Activated naive CD8-positive, alpha-beta T cell treated with anti-CD3 and anti-CD28 coated beads, Interleukin-2, amount 10 ng/mL, durations not matched to agents 7 days and 5 days (primary cell): ENCODE measurements at places on chromosomes 3 and 15. TPM values are rescaled to one million over a fixed set of nuclear protein-coding genes. Genes with fewer than 3 reads are reported as not detected.

DNA sequence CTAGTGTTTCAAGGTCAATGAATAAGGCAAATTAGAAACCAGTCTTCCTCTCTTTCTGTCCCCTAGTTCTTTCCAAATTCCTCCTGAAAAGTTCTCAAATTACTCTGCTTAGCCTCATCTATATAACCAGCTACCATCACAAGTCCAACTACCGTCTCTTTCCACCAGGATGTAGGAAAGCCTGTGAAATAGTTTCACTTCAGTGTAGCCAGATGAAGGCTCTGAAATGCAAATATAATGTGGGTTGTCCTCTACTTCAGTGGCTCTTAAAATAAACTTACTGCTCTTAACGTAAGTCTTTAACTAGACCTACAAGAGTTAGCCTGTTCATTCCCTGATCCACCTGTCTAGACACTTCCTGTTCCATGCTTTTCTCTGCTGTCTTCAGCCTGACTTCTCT, 827.7 kb downstream of the ROBO1 start:
- H3K27ac ChIP-seq: no peak overlapping the region
- no peaks in the 10 kb centered on the region for H3K4me1 ChIP-seq
- no peaks in the 10 kb centered on the region for H3K27me3 ChIP-seq
- no peaks in the 10 kb centered on the region for H3K36me3 ChIP-seq
- no peak overlapping the region for H3K4me3 ChIP-seq
- no peak for DNase-seq

DNA sequence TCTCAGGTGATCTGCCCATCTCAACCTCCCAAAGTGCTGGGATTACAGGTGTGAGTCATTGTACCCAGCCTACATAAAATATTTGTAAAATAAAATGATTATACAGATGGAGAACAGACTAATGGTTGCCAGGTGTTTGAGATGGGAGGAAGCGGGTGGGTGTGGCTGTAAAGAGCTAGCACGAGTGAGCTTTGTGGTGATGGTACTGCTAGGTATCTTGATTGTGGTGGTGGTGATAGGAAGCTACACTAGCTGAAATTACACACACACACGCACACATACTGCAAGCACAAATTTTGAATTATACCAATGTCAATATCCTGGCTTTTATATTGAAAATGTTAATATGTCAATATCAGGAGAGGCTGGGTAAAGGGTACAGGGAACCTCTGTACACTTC, 5.4 kb downstream of the PGPEP1L start:
- H3K36me3 ChIP-seq: no peaks in the 10 kb centered on the region
- no peak overlapping the region for H3K4me3 ChIP-seq
- DNase-seq: no peak
- no peak overlapping the region for H3K27ac ChIP-seq
- no peaks in the 10 kb centered on the region for H3K27me3 ChIP-seq

DNA sequence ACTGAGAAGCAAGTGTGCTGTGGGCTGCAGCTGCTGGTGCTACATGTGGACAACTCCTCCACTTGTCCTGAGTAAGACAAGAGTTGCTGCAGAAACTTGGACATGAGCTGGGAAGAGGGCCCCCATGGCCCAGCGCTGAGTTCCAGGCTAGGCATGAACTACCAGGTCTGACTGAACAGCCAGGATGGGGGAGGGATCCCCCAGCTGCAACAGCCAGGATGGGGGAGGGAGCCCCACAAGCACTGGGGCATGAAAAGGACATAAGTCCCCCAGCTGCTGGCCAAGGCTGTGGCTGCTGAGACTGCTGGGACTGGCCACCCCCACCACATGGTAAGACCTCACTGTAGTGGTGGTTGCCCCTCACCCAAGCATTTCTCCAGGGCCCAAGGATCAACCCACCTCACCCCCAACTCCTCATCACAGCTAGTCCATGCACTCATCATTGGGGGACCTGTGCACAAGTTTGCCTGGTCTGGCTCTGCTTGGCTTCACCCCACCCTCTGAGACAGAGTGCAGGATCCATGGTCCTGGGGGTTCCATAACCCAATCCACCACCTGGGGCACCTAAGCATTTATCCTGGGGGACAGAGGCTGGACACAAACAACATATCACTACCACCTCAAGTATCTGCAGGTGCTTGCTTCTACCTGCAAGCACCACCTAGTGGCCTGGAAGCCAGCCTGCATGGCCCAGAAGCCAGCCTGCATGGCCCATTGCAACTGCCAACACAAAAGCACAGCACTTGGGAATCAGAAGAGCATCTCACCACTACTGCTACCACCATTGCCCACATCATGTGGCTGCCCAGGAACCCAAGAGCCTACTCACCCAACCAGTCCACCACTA, 84.5 kb upstream of the STT3B start:
- H3K27ac ChIP-seq: peak overlapping the region; percentile 48
- H3K4me1 ChIP-seq: peaks cover 11% of the 10 kb centered on the region
- H3K36me3 ChIP-seq: peaks cover 14% of the 10 kb centered on the region
- H3K4me3 ChIP-seq: peak overlapping the region; percentile 0
- DNase-seq: peak; percentile 46
- H3K27me3 ChIP-seq: no peaks in the 10 kb centered on the region

DNA sequence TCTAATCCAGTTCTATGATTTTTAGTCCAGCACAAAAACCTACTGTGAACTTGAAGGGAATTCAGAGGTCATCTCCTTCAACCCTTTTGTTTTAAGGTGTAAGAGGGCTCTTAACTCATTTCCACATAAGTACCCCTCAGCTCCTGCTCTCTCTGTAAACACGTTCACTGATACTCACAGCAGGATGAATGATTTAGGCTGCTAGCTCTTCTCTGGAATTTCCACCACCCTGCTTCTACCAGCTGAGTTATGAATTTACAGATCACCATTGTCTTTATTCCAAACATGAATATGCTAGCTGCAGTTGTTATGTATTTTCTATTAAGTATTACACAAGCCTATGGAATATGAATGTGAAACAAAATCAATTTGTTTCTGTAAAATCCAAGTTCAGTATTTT, 101.3 kb upstream of the NANOGP8 start:
- no peaks in the 10 kb centered on the region for H3K36me3 ChIP-seq
- no peak for DNase-seq
- H3K27ac ChIP-seq: no peak overlapping the region

DNA sequence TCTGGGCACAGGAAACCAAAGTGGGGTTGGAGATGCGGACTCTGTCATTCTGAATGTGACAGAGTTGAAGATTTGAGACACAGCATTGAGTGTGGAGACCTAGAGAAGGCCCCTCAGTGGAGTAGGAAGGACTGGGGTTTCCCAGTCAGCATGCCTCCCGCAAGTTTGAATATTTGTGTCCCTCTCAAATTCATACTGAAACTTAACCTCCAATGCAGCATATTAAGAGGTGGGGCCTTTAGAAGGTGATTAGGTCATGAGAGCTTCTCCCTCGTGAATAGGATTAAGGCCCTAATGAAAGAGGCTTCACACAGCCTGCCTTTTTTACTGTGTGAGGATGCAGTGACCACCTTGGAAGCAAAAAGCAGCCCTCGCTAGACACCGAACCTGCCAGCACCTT, 8.0 kb downstream of the HDDC3 start:
- H3K27ac ChIP-seq: no peak overlapping the region
- H3K27me3 ChIP-seq: no peaks in the 10 kb centered on the region
- H3K4me3 ChIP-seq: no peak overlapping the region
- peaks cover 27% of the 10 kb centered on the region for H3K36me3 ChIP-seq

Gene CHP1
- 40.6 TPM for total RNA-seq

DNA sequence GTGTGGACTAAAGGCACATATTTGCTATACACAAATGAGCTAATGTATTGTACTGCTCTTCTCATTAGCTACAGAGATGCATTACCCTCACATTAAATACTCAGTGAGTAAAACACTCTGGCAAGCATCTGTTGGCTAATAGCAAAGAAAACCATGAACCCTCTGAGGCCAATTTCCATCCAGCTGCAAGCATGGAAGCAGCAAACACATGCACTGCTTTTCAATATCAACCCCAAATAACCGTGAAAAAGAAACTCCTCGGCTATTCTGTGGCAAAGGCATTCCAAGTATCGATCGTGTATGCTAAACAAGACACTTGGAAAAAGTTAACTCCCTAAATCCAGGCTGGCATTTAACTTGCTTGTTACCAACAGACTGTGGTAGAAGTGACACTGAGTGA, 67.0 kb downstream of the PEAK1 start:
- no peak overlapping the region for H3K4me3 ChIP-seq
- DNase-seq: no peak
- no peaks in the 10 kb centered on the region for H3K36me3 ChIP-seq

- peak; percentile 58 for DNase-seq
- H3K4me1 ChIP-seq: peaks cover 52% of the 10 kb centered on the region
- no peaks in the 10 kb centered on the region for H3K27me3 ChIP-seq
- peak overlapping the region; percentile 77 for H3K4me3 ChIP-seq
- peaks cover 9% of the 10 kb centered on the region for H3K36me3 ChIP-seq
Measured at GRCh38 chr15:90851940-90852339, 16.4 kb upstream of the FURIN start.

GRCh38 chr15:35374661-35375060, 171.3 kb downstream of the DPH6 start:
- H3K36me3 ChIP-seq: peaks cover 6% of the 10 kb centered on the region
- no peak overlapping the region for H3K4me3 ChIP-seq
- H3K27me3 ChIP-seq: no peaks in the 10 kb centered on the region
- no peak for DNase-seq
- no peaks in the 10 kb centered on the region for H3K4me1 ChIP-seq
- H3K27ac ChIP-seq: no peak overlapping the region

Gene KNL1
- 43.8 TPM for total RNA-seq

Gene LRRK1
- 0.48 TPM for total RNA-seq

- H3K36me3 ChIP-seq: no peaks in the 10 kb centered on the region
- no peak overlapping the region for H3K4me3 ChIP-seq
- peaks cover 11% of the 10 kb centered on the region for H3K27me3 ChIP-seq
- DNase-seq: no peak
- H3K27ac ChIP-seq: no peak overlapping the region
Measured at GRCh38 chr3:146308222-146308621, 57.3 kb upstream of the PLSCR4 start.
